ENCODE measurements at places on chromosomes 13 and 19. TPM values are rescaled to one million over a fixed set of nuclear protein-coding genes. Genes with fewer than 3 reads are reported as not detected.
A peak's percentile ranks its signal among the peaks of the same experiment; 100 is the strongest.

- no peak for DNase-seq
Observed at GRCh38 chr13:105342281-105342820, 1193.1 kb downstream of the EFNB2 start.

GRCh38 chr19:45473367-45473681 is 5.5 kb downstream of the FOSB start:
- DNase-seq, result no peak

GRCh38 chr13:89602655-89603054 is 1744.8 kb upstream of the MIR17HG start:
- no peak for DNase-seq

DNA sequence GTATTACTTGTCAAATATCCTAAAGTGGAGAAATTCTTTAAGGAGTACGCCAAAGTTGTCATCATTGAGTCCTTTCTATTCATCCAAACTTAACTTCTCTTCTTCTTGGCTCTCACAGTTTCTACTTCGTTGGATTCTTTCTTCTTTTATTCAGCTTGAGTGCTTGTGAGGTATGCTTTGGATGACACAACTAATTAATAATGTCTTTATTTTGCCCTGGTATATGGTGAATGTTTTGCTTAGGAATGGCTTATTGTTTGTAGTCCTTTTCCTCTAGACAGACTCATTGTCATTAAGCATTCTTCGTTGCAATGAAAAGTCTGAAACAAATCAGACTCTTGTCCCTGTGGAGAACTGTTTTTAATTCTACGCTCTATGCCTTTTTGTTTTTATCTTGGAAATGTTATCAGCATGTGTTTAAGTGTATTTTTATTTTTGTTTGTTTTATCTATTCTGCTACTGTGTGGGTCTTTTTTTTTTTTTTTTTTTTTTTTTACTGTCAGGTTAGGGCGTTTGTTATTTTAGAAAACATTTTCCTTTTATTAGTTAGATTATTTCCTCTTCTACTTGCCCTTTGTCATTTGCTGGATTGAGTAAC is 471.5 kb downstream of the GPC6 start:
- no peak for DNase-seq

DNA sequence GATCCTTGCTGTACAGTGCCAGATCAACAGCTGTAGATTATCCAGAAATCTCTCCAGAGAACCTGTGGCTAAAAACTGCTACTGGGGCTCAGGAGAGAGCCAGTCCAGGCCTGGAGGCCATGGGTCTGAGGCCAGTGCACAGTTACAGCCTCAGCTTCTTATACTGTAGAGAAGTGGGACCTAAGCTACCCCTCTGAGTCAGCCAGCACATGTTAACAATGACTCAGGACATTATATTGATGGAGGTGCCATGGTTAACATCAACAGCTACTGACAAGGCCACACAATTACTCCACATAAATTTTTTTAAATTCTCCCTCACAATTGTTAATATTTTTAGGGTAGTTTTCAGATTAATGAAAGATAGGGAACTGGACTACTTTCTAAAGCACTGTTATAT is 138.5 kb downstream of the RBM26 start:
- DNase-seq, result no peak

- peak; percentile 85 for DNase-seq
Observed at GRCh38 chr19:17855280-17856152, 4.2 kb upstream of the RPL18A start.

DNA sequence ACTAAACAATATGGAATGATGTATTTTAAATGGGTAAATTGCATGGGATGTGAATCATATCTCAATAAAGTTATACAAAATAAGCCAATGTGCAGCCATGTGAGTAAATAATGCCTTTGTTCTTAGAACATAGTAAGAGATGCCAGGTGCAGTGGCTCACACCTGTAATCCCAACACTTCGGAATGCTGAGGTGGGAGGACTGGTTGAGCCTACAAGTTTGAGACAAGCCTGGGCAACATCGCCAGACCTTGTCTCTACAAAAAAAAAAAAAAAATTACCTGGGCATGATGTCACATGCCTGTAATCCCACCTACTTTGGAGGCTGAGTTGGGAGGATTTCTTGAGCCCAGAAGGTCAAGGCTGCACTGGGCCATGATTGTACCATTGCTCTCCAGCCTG is 230.7 kb downstream of the RFC3 start:
- DNase-seq, result no peak

- DNase-seq, result no peak
Observed at GRCh38 chr19:38057959-38058690, 151.1 kb downstream of the SIPA1L3 start.

- peak; percentile 25 for DNase-seq
Observed at GRCh38 chr19:19297759-19298158, 22.6 kb downstream of the SUGP1 start.

DNA sequence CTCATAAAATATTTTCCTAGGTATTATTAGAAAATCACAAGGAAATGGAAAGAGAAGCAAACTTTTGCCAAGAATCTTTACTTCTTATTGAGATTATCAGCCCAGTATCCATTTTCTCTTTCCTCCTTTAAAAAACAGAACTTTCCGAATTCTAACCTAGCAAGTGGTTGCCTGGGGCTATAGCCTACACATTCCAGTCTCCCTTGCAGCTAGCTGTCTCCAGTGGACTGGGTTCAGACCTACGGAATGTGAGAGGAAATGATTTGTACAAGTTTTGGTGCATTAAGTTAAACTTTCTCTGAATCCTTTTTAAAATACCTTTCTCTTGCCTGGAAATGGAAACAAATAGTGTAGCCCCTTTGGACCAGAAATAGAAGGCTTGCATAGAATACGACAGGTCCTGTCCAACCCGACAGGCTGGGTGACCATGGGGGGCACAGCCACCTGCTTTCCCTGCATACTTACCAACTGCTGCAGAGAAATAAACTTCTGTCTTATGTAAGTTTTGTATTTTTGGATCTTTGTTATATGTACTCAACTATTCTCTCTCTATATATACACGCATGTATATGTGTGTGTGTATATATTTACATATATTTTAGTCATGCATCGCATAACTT is 185.9 kb downstream of the NALCN start:
- no peak for DNase-seq

DNA sequence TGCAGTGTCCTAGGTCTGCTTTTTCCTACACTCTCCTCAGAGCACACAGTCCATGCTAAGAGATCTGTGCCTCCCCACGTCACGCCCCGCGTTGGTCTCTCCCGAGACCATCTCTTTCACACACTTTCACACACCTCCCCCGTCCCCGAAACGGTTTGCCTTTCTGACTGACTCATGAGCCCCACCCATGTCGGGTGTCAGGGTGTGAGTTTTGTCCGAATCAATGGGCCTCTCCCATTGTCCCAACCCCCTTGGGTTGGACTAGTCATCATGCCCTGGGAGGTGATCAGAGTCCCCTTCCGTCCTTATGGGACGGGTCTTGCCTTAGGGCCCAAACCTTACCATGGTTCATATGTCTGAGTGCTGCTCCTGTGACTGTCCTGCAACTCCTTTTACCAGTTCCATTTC is 214.0 kb upstream of the HTR2A start:
- no peak for DNase-seq

- DNase-seq, result no peak
Observed at GRCh38 chr13:60155978-60156377, 7.8 kb downstream of the DIAPH3 start.

DNA sequence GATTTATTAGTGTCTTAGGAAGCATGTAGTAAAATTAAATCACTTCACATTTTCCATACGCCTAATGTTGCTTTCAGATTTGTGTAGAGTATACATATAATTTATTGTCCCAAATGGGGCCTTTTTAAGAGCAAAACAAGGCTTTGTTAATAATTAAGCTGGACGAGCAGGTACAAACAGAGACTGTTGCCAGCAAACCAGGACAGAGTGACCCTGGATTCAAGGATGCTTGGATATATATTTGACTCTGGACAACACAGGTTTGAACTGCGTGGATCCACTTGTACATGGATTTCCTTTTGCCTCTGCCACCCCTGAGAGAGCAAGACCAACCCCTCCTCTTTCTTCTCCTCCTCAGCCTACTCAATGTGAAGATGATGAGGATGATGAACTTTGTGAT is 454.9 kb downstream of the PCDH9 start:
- DNase-seq, result no peak

DNA sequence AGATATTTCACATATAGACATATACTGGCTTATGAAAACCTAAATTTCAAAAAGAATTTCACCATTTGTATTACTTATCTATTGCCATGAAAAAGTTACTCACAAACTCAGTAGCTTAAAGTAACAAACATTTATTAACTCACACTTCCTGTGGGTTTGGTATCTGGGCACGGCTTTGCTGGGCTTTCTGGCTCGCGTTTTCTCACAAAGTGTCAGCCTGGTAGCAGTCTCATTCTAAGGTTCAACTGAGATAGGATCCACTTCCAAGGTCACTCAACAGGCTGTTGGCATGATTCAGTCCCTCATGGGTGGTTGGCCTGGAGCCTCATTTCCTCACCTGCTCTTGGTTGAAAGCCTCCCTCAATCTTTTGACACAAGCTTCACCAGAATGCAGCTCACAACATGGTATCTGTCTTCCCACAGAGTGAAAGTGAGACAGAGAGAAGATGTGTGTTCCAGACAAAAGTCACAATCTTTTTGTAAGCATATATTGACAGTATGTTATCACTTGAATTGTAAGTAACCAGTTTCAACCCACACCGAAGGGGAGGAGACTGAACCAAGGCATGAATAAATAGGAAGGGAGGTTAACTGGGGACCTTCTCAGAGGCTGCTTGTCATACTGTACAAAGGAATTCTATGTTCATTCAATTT is 1065.8 kb upstream of the SPRY2 start:
- DNase-seq, result no peak

DNA sequence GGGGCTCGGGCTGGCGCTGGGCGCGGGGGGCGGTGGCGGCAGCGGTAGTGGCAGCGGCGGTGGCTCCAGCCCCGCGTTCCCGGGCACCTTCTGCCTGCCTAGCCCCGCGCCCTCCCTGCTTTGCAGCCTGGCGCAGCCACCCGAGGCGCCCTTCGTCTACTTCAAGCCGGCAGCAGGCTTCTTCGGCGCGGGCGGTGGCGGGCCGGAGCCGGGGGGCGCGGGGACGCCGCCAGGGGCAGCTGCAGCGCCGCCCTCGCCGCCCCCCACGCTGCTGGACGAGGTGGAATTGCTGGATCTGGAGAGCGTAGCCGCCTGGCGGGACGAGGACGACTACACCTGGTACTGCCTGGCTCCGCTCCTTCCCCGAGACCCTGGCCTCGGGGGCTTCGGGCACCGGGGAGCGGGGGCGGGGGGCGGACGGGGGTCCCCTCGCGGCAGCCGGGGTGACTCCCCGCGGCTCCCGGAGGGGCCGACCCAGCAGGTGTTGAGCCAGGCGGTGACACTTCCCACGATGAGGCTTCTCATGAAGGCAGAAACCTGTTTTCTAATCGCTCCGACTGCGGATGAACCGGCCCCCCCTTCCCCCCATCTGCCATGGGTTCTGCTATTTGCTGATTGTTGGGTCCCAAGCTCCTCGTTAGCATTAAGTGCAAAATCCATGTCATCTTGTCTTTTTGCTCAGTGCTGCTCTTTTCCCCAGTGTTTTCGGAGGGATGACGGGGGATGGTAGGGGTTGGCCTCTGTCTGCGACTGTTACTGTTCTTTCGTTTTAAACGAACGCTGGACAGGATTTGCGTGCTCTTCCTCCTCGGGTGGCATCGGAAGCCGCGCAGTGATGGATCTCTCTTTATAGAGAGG is 943 bp downstream of the SLAIN1 start:
- DNase-seq, result peak; percentile 18

- no peak for DNase-seq
Observed at GRCh38 chr13:46593398-46593797, 40.4 kb downstream of the LRCH1 start.

DNA sequence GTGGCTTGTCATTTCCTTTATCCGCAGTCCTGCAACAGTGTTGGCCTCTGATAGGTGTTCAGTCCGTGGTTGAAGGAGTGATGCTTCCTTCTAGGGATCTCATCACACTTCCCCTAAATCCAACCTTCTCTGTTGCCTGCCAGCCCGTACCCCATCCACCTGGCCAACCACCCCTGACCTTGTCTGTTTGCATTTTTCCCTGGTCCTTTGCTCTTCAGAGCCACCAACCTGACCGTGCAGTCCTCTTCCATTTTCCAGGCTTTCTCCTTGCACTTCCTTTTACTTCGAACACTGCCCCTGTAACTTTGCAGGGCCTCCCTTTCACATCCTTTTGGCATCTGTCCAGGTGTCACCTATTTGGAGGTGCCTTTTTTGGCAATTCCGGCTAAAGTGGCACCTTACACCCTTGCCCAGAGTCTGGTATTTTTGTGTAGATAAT is 696 bp downstream of the ZNF460 start:
- DNase-seq, result no peak

DNA sequence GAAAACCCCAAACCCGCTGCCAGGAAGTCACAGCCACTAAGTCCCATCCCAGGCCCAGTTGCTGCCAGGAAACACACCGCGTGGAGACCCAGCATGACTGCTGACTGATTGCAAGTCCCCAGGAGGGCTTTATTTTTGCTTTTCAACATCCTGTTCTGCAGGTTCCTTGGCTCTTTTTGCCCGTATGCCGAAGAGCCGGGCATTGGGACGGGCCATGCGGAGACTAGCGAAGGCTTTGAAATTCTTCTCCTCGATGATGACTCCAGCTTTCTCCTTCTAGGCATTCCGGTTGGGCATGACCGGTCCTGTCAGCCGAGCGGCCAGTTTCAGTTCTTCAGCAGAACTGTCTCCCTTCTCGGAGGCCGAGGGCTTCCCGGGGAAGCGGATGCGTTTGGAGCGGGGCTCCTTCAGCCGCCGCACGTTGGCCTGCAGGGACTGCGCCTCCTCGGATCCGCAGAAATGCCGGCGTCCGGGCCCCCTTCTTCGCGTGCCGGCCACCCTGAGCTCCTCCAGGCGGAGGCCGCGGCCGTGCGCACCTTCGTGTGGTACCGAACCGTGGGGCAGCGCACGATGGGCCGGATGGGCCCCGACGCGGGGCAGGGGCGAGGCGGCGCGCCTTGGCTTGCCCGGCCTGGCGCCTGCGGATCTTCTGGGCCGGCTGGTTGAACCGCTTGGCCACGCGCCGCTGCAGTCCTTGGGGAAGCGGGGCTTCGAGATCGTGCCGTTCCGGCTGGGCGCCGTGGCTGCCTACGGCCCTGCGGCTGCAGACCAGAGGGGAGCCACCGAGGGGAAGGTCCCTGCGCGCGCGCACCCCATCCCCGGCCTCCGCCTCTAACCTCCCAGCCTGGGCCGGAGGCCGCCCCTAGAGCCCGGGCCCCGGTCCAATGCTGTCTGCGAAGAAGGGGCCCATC is 15.2 kb downstream of the ZSCAN5C start:
- peak; percentile 4 for DNase-seq

GRCh38 chr13:33271759-33272158 is 13.8 kb downstream of the STARD13 start:
- DNase-seq, result no peak

DNA sequence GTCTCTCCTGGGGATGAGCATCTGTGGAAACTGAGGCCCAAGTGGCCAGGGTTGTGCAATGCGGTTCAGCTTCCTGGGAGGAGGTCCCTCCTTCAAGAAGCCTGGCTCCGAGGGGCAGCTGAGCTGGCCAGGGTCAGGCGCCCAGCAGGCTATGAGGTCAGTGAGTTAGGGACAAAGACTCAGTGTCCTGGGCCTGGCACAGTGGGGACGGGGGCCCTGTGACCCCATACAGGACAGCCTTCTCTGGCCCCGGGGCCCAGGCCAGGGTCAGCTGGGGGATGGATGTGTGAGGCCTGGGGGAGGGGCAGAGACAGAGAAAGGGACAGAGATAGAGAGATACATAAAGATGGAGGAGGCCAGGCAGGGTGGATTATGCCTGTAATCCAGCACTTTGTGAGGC is 3.0 kb upstream of the IL12RB1 start:
- no peak for DNase-seq

Gene NANOS3
- total RNA-seq, result 1.5 TPM

Gene RGCC
- total RNA-seq, result 53.1 TPM

Gene CKM
- 3,180 TPM for total RNA-seq

Gene TTC9B
- total RNA-seq, result not detected

Gene MAB21L1
- total RNA-seq, result 0.26 TPM

Gene INAFM1
- total RNA-seq, result 13.2 TPM

Gene PTH2
- total RNA-seq, result not detected

Gene PRR36
- total RNA-seq, result not detected

Gene SLC7A10
- not detected for total RNA-seq

Measured in heart right ventricle (tissue), 16 donors.